ENCODE measurements at places on chromosomes 11 and 22.
A peak's percentile ranks its signal among the peaks of the same experiment; 100 is the strongest.

- DNase-seq, result no peak
Observed at GRCh38 chr11:57338142-57338541, at the start of gene P2RX3. P2RX3 (plus strand) TSS chr11:57338352; CDS start chr11:57338551, 199 bp downstream.

DNA sequence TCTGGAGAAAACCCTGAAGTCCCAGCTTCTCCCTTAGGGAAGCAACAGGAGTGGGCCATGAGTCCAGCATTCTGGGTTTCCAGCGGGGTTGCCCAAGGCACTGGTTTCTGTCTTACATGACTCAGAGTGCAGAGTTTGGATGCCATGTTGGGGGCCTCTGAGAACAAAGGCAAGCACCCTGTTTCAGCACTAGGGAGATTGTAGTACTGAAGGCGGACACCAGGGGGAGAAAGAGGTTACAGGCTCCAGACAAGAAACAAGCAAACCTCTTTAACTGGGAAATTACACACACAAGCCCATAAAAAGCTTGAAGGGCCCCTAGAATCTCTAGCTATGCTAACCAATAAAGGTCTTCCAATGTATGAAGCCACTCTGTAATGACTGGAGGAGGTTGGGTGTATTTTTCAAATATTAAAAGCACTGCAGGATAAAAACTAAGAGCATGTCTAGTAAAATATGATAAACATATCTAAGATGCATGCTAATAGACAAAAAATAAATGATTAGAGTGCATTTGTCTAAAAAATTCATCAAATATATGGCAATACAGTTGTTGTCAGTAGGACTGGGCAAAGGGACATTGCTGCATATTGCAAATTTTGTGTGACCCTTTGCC, 7.1 kb downstream of the MS4A6E start:
- DNase-seq, result peak; percentile 73

DNA sequence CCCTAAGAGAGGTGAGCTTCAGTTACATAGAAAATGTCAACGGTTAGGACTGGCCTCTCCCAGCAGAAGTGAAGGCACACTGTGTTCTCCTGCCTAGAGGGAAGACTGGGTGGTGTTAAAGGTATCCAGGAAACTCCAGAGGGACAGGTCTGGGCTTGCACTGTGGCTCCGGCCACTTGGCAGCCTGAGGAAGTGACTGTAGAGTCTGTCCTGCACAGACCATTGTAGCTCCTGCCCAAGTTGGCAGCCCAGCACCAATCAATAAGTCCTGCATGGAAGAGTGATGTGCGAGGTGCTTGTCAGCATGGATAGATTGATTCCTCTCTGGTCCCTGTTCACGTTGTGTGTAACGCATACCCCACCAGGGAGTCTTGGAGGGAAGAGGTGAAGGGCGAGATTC, 284.8 kb downstream of the TENM4 start:
- no peak for DNase-seq

DNA sequence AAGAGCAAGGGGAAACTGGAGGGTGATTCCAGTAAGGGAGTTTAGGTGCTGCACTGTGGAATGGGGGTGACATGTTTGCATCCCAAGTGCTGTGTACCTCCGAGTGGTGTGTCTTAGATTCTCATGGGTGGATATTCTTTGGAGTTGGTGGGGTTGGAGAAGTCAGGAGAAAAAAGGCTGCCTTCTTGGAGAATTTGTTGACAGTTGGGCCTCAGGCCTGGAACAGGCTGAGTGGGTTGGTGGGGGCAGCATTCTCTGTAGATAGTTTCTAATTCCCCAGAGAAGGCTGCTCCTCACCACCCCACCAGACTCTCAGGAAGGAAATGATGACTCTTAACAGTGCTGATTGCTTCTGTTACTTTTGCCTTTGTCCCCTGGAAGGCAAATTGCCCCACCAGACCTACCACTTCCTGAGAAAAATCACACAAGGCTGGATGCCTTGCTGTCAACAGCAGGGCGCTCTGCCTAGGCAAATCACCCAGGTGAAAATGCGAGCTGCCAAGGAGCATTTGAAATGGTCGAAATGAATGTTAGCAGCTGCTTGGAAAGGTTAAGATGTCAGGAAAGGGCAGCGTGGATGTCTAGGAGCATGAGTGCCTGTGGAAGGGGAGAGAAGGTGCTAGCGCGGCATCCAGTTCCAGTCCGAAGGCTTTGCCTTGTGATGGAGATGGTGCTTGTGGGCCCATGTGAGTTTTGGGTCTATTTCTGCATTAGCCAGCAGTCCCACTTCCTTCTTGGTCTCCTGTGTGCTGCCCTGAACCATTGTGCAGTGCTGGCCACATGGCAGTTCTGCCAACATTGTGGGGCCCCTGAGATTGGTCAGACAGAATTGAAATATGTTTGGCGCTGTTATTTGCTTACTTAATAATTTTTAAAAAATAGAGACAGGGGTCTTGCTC, 29.7 kb upstream of the SORL1-AS1 start:
- DNase-seq, result no peak

DNA sequence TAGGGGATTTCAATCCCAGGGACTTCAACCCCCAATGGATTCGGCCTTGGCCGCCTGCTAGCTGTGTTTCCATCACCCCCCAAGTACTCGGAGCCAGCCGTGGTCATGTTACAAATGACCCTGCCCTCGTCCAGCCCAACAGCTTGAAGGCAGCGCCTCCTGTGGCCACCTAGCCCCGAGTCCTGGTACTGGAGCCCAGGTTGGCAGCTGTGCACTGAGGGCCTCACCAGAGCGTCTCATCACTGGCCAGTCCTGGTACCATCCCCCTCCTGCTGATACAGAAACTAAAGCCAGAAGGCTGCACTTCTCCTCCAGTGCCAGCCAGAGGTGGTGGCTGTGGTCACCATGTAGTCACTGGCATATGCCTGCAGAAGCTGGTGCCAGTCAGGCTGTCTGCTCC, 44.9 kb upstream of the FADD start:
- peak; percentile 54 for DNase-seq

- DNase-seq, result no peak
Observed at GRCh38 chr11:11780858-11781257, 60.9 kb upstream of the USP47 start.

DNA sequence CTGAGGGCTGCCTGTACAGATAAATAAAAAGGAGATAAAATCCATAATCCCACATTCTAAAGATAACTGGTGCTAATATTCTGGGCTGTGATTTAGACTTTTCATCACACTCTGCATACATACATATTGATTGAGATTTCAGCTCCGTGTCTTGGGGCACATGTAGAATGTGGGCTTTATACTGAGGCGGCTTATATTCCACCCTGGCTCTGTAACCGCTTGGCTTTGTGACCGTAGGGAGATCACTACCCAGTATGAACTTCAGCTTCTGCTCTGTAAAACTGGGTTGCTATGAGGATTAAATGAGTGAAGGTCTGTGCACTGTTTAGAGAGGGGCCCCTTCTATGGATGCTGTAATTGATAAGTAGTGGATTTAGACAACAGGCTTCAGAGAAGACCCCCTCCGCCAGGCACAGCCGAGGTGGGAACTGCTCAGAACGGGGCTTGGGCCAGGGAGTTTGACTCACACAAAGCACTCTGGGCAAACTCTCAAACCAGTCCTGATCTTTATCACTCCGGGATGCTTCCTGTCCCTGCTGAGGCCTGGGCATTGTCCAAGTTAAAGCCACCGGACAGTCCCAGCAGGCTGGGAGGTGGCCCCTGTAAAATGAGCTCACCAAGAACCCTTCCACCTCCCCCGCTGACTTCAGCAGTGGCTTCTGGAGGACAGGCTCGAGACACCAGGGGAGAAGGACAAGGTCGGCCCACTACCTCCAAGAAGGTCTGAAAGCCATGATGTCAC, 17.2 kb downstream of the KIAA1671 start:
- DNase-seq, result no peak

GRCh38 chr22:42950281-42950680, 64.7 kb downstream of the PACSIN2 start:
- DNase-seq, result no peak

DNA sequence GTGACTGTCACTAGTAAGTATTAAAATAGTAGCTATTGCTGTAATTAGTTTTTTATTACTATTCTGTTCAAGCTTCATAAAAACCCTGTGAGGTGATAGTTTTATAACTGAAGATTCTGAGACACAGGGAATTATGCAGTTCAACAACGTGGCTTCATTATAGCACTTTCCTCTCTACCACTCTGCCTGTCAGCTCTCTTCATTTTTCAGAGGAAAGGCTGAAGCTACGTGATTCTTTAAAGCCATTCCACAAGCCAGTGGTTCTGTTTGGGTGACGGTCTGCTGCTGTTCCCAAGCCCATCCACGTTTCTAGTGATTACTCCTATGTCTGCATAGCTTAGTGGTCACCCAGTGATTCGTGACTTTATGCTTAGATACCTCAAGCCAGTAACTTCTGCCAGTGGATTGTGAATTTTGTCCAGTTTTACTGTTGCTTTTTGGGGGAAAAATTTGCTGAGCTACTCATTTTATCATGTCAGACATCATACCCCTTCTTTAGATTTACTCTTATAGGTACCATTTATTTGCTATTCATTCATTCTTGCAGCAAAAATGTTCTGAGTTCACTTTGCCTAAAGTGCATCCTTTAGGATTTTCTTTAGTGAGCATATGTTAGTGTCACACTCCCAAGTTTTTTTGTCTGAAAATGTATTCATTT, 59.8 kb downstream of the UVRAG start:
- DNase-seq, result no peak

DNA sequence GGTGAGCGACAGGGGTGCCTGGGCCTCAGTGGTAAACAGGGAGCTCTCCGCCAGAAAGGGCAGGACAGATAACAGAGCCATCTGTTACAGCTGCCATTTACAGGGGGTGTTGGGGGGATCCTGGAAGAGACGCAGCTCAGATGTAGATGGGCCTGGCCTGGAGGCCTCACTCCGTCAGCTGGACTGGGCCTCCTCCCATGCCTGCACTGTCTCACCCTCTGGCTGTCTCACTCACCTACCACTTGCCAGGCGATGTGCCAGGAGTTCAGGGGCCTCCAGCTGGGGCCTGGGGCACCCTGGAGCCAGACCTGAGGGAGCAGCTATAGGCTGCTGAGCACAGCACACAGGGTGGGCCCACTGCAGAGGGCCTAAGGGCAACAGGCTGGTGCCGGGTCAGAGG, 16.3 kb upstream of the SUSD2 start:
- DNase-seq, result no peak

DNA sequence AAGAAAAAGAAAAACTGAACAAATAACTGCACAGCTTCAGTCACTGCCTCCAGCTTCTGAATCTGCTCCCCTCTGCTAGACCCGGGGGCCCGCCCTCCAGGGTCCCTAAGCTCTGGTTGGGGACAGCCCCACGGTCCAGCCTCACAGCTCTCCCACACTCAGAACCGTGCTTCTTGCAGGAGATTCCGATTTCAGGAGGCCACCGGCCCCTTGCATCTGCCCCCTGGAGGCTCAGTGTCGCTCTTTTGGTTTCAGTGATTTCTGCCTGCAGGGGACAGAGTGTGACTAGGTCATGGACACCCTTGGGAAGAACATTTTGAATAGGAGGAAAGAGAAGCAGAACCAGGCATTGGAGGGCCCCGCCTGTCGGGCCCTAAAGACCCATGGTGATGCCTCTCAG, 23.1 kb upstream of the RPS3 start:
- DNase-seq, result no peak

DNA sequence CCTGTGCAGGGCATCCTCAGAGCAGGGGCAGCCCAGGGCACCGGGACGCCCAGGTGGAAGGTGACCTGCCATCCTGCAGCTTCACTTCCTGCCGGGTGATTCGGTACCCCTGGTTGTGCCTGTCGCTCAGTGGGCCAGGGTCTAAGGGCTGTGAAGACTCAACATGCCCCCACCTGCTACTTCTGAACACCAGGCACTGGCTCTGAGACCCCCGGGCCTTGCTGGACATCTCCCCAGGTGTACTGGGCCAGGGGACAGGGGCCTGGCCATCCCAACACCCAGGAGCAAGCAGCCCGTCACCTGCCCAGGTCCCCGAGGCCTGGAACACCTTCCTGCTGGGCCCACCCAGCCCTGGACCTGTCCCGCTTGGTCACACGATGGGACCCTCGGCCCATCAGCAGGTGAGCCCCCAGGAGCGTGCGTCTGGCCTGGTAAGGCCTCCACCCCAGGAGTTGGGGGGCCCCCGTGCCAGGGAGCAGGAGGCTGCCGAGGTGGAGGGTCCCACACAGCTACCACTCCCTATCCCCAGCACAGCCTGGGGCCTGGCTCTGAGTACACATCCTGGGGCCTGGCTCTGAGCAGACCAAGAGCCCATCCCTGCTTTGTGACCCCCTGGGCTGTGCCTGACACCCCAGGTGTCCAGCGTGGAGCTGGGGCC, 3.9 kb upstream of the MUC5B start:
- DNase-seq, result no peak

- no peak for DNase-seq
Observed at GRCh38 chr22:30557243-30557642, 10.7 kb upstream of the SEC14L6 start.

DNA sequence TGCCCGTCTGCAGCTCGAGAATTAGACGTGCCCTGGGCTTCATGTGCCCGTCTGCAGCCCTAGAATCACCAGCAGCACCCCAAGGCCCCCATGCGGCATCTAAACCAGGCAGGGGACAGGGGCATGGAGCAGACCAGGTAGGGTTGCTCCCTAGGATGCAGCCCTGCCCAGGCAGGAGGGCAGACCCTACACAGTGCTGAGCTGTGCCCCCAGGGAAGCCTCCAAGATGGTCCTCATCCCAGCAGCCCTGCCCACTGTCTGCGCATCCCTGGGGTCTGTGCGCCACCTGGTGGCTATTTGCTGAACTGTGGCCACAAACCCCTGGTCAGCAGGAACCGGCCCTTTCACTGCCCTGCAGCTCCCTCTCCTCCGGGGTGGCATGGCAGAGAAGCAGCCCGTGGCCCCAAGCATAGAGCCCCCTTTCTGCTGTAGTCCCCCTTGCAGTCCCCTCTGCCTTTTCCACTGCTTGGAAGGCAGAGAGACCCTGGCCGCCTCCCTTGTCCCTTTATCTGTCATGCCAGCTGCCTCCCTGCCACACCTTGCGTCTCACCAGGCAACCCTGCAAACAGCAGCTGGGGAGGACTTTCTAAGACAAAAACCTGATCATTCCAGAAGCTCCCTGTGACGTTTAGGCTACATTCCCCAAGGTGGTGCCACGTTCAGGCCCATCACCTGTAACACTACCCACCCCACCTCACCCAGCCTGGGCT, 86.6 kb downstream of the KCNQ1 start:
- DNase-seq, result peak; percentile 60

GRCh38 chr11:102882389-102883024, 7.7 kb upstream of the MMP12 start:
- DNase-seq, result no peak

DNA sequence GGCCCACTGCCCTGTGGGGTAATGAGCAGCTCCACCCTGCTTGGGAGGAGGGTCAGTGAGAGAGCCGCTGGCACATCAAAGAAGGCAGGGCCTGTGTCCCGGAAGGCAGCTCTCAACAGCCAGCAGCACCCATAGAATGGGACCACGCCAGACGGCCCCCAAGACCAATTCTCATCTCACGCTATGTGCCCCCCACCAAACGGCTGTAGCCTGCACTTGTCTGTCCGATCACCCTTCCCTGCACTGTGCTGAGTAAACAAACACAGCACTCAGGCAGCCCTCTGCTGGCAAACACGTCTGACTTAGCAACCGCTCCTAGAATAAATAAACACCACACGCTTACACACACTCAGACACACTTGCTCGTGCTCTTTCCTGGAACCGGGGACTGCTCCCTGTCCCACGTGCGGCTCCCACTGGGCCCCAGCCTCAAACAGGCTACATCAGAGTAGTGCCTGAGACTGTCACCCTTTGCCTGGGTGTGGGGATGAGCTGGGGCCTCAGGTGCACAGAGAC, 53.2 kb upstream of the CDON start:
- no peak for DNase-seq

Measured in iPS DF 6.9 (cell line).